ENCODE measurements at places on chromosomes 6 and 20.

DNA sequence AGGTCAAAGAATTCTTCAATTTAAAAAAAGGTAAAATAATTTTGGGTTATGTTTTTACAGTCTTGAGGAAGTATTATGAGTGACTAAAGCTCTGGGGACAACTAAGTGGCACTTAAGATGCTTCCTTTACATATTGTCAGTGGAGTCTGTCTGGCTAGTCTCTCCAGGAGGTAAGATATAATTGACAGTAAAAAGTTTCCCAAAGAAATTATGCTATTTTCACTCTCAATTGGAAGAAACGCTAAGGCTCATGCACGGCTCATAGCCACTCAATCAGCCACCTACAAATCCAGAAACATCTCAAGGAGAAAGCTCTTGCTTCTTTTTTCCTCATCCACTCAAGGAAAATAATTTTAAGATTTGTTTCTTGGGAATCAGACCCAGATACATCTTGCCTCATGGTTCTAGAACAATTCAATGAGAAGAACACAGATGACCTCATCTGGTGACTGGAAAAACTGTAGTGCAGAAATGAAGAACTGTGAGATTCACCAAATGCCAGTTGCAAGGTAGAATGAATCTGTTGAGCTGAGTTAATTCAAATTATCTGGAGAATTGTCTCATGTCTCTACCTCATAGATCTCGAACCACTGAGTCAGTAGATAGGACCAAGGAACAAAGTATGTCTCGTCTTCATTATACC is 252.9 kb downstream of the TPBG start:
- no peak for DNase-seq
- no peaks in the 10 kb centered on the region for H3K36me3 ChIP-seq
- no peak overlapping the region for H3K27ac ChIP-seq
- no peaks in the 10 kb centered on the region for H3K27me3 ChIP-seq
- no peaks in the 10 kb centered on the region for H3K4me1 ChIP-seq

GRCh38 chr20:7178004-7178403 is 410.5 kb downstream of the BMP2 start:
- DNase-seq: no peak

DNA sequence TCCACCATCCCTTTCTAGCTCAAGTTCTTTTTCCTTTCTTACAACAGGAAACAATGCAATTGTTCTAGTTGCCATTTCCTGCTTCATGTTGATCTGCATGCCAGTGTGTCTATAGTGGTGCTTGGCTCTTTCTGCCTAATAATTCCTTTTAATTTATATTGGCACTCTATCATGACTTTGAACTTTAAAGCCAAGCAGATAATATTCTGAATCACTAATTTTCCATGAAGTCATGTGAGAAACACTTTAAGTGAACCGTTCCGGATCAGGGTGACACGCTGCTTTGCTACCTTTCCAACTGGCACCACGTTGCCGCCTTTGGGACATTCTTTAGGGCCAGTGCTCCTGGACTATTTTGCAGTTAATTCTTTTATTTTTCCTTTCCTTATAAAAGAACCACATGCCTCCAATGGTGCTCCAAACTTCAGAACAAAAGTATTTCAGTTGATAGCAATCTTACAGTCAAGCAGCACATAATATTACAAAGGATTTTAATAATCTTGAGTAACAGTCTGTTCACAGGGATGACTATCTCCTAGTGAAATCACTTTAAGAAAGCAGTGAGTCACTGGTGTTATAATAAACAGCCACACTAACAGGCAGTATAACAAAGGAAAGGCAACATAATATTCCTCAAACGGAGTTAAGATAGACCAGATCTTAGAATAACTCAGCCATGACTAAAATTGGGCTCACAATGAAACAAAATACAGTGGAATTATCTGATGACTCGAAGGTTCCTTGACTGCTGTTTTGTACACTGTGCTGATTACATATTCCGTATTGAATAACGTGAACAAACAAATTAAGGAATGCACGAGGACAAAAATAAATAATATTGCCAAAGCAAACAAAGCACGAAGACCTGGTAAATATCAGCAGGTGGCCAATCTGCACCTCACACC is 19.0 kb upstream of the BLOC1S5 start:
- H3K4me1 ChIP-seq: peaks cover 13% of the 10 kb centered on the region
- no peaks in the 10 kb centered on the region for H3K27me3 ChIP-seq
- no peak overlapping the region for H3K4me3 ChIP-seq
- DNase-seq: no peak
- peaks cover 6% of the 10 kb centered on the region for H3K36me3 ChIP-seq

DNA sequence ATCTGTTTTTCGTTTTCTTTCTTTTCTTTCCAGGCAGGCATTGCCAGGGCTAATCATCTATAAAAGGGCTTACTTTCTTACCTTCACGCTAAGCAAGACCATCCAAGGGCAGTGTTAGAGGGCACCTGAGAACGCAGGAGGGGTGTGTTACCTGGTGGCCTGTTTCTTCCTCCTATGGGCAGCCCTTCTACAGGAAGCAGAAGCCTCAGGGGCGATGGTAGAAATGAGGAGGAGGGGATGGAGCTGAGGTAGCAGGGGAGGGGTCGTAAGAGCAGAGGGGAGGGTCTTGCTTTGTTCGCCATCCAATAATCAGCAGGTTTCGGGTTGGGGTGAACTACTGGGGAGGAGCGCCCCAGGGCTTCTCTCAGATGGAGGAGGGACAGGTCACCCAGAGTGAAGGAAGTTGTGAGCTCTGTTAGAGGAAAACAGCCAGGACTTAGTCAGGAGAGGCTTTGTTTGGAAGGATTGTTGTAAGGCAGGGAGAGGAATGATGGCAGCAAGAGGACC is 1.5 kb upstream of the CCR6 start:
- no peaks in the 10 kb centered on the region for H3K4me1 ChIP-seq
- H3K27ac ChIP-seq: no peak overlapping the region
- no peak overlapping the region for H3K4me3 ChIP-seq
- H3K27me3 ChIP-seq: no peaks in the 10 kb centered on the region

GRCh38 chr6:164315376-164315775 is 900.9 kb downstream of the QKI start:
- H3K4me3 ChIP-seq: no peak overlapping the region
- no peaks in the 10 kb centered on the region for H3K36me3 ChIP-seq
- H3K4me1 ChIP-seq: no peaks in the 10 kb centered on the region
- no peaks in the 10 kb centered on the region for H3K27me3 ChIP-seq
- no peak overlapping the region for H3K27ac ChIP-seq

DNA sequence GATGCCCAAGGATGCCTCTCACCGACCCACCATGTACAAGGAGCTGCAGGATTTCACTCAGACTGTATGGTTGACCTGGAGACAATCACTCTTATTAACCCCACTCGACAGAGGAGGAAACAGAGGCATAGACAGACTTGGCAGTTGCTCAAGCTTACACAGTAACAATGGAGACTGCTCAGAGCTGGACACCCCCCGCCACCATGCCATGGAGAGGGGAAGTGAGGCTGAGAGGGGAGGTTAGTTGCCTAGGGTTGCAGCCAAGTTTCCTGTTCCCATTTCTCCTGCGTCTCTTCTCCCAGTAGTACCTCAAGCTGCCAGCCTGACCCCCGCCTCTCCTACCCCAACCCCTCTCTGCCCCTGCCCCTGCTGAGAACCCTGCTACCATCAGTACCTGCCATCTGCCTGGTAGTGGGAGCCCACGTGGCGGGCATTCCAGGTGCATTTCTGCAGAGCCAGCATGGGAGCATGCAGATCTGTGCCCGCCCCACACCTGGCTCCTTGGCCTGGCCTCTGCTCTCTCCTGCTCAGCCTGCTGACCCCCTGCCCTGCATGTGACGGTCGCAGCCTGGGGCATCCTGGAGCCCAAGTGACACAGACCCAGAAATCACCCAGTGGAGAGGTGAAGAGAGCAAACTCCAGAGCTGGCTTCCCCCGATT is 157.7 kb downstream of the PREX1 start:
- H3K36me3 ChIP-seq: peaks cover 2% of the 10 kb centered on the region
- H3K27ac ChIP-seq: no peak overlapping the region
- no peak overlapping the region for H3K4me3 ChIP-seq
- H3K27me3 ChIP-seq: no peaks in the 10 kb centered on the region
- DNase-seq: no peak

GRCh38 chr20:19823216-19823615 is 65.2 kb downstream of the RIN2 start:
- no peaks in the 10 kb centered on the region for H3K27me3 ChIP-seq
- H3K27ac ChIP-seq: no peak overlapping the region
- no peaks in the 10 kb centered on the region for H3K36me3 ChIP-seq
- DNase-seq: no peak

DNA sequence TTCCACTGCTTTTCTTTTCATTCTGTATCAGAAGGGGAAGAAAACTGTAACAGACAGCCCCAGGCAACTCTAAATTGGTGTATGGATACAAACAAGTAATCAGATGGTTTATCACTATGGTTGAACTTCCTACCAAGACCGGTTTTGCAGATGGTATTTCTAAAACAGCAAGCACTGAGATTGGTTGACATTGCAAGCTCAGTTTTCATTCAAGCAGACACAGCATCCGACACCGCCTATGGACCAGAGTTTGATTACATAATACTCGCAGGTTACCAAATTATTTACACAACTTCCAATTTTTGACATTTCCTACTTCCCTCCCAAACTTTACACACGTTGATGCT is 209.9 kb downstream of the ALDH8A1 start:
- no peak overlapping the region for H3K27ac ChIP-seq
- no peak overlapping the region for H3K4me3 ChIP-seq

DNA sequence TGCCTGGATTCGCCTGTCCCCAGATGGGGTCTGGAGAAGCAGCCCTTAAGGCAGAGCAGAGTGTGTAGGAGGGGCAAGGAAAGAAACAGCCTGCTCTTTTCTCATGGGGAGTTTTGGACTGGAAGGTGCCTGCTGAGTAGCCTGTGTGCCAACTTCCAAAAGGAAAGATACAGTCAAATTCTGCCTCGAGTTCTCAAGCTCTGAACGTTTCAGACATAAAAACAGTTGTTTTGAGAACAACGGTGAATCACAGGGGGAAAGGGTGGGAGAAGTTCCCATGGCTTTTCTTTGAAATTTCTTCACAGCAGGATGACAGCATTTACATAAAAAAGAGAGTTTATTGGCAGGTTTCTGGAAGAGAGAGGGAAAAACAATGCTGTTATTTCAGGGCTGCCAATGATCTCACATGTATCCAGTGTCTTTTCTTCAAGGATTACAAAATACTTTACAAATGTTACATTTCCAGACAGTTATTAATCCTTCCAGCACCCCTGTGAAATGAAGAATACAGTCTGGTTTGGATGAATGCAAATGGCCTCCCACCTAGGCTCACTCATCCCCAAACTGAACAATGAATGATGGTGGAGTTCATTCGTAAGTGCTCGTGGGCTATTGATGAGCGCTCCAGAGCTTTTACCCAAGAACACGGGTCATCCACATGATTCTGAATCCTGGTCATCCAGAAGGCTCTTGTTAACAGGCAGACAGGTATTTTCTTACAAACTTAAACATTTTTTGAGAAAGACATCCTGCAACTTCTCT is 33.8 kb upstream of the ECI2 start:
- H3K36me3 ChIP-seq: no peaks in the 10 kb centered on the region
- H3K4me1 ChIP-seq: no peaks in the 10 kb centered on the region
- no peak overlapping the region for H3K4me3 ChIP-seq

GRCh38 chr6:3627956-3628835 is 123.3 kb downstream of the PXDC1 start:
- no peak overlapping the region for H3K4me3 ChIP-seq
- no peaks in the 10 kb centered on the region for H3K27me3 ChIP-seq
- H3K36me3 ChIP-seq: no peaks in the 10 kb centered on the region
- DNase-seq: no peak
- no peaks in the 10 kb centered on the region for H3K4me1 ChIP-seq
- H3K27ac ChIP-seq: no peak overlapping the region

DNA sequence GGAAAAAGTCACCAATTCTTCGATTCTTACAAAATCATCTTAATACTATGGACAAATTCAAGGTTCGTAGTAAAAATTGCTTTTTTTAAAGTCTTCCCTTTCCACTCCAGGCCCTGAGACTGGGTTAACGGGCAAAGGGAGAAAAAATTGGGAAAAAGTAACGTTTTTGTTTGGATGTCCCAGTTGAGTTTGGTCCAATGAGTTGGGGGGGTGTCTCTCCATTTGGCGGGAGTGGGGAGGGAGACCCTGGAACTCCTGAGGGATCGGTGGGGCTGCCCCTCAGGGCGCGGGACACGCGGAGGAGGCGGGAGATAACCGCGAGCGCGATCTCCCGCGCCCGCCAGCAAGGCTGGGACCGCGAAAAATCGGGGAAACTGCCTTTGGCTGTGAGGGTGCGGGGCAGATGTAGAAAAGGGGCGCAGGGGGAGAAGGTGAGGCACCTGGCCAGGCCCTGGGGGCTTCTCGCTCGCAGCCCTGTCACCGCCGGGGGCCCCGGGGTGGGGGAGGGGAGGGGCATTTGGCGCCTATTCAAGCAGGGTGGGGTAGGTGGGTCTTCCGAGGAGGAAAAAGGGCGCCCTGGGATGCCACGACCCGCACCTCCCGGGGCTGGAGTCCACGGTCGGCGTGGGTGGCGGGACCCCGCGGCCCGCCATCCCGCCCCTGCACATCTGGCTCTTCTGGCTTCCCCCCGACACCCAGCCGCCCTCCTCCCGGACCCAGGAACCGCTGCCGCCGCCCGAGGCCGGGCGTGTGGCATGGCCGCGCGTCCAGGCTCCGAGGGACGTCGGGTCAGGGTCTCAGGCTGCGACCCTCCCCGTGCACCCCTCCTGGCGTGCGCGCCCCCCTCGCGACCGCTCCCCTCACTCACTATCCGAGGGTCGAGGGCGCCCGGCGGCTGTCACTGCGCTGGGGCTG is 595 bp downstream of the FBXO5 start:
- no peaks in the 10 kb centered on the region for H3K36me3 ChIP-seq
- H3K4me1 ChIP-seq: peaks cover 16% of the 10 kb centered on the region

GRCh38 chr20:21396599-21397340 is 556 bp downstream of the NKX2-4 start:
- peaks cover 22% of the 10 kb centered on the region for H3K27me3 ChIP-seq
- peaks cover 19% of the 10 kb centered on the region for H3K4me1 ChIP-seq
- no peak for DNase-seq
- H3K4me3 ChIP-seq: no peak overlapping the region
- no peaks in the 10 kb centered on the region for H3K36me3 ChIP-seq
- no peak overlapping the region for H3K27ac ChIP-seq

DNA sequence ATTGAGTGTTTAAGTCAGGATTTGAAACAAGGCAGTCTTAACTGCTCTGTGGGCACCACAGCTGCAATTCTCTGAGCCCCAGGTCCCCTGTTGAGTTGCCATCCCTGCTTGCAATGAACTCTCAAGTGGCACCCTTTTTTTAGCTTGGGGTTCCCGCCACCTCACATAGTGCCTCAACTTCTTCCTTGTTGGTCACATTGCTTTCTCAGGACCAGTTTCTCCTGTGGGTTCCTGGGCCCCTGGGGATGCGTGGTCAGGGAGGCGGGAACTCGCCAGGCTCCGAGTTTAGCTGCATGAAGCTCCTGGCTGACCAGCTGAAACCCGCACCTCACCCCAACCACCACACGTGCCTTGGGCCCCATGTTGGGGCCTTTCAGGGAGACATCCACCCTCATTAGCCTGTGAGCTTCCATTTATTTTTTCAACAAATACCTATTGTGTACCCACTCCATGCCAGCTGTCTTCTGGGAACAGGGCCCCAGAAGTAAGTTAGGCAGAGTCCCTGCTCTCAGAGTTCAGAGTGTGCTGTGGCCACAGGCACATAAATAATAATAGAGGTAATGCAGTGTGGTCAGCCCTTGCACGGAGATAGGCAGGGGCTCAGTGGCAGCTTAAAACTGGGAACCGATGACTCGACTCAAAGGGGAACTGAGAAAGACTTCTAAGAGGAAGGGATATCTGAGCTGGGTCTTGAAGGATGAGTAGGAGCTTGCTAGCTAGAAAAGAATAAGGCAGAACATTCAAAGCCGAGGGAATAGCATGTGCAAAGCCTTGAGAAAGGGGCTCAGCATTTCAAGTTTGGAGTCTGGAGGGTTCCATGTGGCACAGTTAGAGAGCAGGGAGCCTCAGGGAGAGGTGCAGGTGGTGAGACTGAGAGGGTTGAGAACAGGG is 33.9 kb upstream of the FAM83D start:
- H3K4me1 ChIP-seq: peaks cover 3% of the 10 kb centered on the region
- H3K4me3 ChIP-seq: no peak overlapping the region
- H3K27me3 ChIP-seq: no peaks in the 10 kb centered on the region
- no peak for DNase-seq
- no peak overlapping the region for H3K27ac ChIP-seq
- no peaks in the 10 kb centered on the region for H3K36me3 ChIP-seq

All from liver (tissue), 10 donors.